ENCODE measurements at places on chromosomes 11 and 22.

DNA sequence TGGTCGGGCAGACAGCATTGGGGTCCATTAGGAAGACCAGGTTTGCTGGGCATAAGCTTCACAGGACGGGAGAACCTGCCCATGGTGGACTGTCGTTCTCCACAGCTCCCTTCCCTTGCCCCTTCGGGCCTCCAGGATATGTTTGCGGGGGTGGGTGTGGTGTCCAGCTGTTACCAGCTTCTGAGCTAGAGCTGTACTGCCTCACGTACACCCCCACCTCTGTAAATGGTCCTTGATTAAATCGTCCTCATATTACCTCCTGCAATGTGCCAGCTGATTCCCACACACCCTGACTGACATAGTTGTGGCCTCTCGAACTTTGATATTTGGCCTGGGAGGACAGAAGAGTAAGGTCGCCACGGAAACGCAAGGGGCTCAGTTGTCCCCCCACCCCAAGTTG, 16.2 kb upstream of the BCR start:
- no peak for DNase-seq

DNA sequence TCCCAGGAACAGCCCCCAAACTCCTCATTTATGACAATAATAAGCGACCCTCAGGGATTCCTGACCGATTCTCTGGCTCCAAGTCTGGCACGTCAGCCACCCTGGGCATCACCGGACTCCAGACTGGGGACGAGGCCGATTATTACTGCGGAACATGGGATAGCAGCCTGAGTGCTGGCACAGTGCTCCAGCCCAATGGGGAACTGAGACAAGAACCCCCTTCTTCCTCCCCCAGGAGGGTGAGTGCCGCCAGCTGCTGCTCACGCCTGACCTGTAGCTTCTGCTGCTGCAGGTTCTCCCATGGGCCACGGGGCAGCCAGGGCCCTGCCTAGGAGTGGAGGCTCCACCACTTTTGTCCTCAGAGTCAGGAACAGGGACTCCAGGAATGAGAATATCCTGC, 78.2 kb downstream of the VPREB1 start:
- DNase-seq: no peak

GRCh38 chr11:48034926-48035871, 54.8 kb downstream of the PTPRJ start:
- no peak for DNase-seq

DNA sequence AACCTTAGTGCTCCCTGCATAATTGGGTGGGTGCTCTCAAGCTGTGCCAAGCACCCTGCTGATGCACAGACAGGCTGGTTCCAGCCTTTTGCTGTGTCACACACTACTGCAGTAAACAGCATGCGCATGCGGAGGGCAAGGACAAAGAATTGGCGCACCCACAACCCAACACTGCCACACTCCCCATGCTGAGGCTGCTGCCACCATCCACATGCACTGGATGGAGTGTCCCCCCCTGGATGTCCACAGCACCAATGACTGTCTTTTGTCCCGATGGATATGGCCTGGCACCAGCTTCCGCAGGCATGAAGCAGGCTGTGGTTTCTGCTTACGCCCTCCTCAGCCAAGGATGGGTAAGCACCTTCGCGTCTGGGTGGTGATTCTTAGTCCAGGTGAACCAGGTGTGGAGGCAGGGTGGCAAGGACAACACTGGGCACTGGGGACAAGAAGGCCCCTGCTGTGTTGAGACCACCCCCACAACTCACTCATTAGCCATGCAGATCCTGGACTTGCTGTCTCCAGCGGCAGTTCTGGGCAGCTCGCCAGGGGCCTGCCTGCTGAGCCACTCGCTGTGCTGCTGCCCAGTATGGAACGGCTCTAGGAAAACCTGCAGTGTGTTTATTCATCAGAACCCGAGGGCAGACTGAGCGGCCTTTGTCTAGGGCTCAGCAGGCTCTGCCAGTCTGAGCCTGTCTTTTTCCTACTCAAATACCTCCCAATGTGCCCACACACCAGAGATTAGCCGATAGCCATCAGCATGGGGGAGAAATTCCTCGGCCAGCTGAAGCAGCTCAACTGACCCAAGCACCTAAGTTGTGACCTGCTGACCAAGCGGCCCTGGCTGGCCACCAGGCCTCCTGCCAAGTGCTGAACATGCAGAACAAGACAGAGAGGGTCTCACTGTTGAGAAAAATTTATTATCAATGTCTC, 8.2 kb upstream of the NAP1L4 start:
- no peak for DNase-seq

- no peak for DNase-seq
These were observed 8.7 kb downstream of the MED19 start for GRCh38 chr11:57703341-57703740.

DNA sequence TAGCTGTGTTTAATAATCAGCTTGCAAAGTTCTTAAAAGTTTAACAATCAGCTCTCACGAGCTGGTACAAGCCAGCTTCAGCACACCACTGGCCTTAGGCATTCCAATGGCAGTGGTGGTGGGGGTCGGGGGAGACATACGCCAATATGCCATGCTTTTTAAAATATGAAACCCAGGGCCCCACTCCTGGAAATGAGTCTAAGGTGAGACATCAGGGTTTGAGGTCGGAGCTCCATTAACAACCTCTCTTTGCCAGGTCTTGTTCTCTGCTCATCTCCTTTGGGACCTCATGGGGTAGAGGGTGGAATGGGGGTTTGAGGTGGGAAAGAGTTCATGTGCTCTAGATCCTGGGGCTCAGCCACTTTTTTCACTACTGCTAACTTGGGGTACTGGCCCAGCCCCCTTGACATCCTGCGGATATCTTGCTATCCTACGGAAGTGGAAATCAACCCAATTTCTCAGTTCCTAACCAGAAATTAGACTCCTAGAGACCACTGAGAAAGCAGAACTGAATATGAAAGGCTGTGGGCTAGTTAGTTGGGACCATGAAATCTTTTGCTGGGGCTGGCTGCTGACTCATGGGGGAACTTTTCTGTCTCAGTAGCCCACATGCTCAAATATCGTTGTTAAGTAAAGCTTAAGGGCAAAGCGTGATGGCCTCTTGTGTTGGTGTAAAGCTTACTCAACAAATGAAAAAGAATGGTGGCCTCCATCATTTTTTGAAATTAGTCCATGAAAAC, 90.1 kb downstream of the PDHX start:
- no peak for DNase-seq

- DNase-seq: no peak
These were observed 5.1 kb downstream of the EFEMP2 start for GRCh38 chr11:65867284-65868071.

DNA sequence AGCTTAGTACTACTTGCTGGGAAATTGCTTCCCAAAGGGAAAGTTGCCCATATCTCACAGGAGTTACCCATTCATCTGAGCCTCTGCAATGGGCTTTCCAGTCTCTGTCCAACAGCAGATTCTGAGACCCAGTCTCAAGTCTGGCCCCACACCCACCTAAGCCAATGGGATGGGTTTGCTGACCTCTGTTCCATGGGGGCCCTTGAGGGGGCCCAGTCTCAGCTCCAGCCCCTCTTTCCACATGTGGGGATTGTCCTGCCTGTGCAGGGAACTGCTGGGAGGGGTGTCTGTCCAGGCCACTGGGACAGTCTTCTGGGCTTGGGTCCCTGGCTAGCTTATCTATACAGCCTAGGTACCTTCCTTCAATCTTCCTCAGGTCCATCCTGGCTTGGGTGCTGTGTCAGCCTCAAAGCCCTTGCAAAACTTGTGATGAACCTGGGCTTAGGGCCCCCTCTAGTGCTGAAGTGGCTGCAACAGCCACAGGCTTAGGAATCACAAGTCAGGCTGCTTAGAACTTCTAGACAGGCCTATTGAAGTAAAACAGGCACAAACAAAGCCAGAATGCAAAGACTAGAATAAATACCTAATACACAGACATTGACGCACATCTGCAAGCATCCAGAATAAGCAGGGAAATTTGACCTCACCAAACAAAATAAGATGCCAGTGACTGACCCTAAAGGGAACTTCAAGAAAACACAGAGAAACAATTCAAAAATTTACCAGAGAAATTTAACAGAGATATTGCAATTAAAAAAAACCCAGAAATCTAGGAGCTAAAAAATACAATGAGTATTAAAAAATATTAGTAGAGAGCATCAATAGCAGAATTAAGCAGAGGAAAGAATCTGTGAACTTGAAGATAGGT, 11.7 kb upstream of the PATL1 start:
- no peak for DNase-seq

DNA sequence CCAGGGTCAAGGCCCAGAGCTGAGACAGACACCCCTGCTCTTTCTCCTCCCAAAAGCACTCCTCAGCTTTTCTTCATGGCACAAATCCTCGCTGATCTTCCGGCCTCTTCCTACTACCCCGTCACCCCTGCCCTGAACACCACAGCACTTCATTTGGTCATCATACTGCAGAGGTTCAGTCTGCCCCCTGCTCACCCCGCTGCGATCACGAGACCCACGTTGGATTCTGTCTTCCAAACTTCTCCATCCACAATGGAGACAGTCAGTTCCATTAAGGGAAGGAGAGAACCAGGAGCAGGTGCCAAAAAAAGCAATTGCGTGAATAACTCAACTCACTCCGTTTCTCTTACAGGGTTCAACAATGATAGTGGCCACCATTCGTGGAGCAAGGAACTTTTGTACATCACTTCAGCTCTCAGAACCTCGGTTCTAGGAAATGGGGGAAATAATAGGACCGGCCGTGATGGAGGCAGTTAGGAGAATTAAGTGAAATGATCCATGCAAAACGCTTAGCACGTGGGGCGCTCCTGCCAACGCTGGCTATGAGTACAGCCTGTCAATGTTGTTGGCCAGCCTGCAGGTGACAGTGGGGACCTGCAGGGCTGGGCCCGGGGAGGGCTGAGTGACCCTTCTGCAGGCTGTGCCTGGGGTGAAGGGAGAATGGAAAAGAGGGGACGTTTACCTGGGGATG, 45.9 kb downstream of the MN1 start:
- no peak for DNase-seq

- no peak for DNase-seq
These were observed 363.0 kb downstream of the TENM4 start for GRCh38 chr11:79077702-79078330.

DNA sequence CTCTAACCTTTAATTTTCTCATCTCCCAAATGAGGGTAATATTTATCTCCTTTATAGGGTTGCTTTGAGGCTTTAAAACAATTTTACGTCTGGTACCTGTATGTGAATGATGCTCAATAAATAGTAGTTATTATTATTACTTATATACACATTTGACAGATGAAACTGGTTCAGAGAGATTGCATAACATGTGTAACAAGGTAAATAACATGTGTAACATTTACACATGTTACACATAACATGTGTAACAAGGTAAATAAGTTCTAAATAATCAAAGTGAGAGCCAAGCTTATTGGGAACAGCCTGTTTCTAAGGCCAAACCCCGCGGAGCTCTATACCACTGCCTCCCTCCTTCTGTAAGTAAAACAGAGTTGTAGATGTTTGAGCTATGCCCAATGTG, 100.9 kb downstream of the MPPED2 start:
- no peak for DNase-seq

DNA sequence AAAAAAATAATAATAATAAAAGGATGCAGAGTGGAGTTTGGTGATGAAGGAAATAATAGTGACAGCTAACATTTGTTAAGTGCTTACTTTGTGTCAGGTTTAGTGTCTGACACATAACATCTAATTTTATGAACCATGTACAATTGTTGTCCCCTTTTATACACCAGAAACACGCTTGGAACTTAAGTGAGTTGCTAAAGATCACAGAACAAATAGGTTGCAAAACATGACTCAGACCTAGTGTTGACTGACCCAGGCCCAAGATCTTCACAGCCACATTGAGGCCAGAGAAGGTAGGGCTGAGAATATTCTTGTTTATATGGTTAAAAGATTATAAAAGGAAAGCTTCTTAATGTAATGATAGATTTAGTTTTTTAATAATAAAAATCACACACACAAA, 25.6 kb upstream of the TMEM135 start:
- DNase-seq: no peak

DNA sequence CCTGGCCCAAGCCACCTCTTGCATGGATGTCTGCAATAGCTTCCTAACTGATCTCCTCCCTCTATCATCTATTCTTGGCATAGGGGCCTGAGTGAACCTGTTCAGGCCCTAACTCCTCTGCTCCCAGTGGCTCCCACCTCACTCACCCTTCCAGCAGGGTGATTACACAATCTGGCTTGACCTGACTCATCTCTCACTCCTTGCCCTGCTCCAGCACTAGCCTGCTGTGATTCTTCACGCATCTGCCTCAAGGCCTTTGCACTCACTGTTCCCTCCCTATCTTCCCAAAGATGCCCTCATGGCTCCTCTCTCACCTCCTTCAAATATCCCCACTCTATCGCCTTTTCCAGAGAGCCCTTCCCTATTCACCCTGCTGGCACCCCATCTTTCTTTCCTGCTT, 10.5 kb downstream of the SCN4B start:
- no peak for DNase-seq

DNA sequence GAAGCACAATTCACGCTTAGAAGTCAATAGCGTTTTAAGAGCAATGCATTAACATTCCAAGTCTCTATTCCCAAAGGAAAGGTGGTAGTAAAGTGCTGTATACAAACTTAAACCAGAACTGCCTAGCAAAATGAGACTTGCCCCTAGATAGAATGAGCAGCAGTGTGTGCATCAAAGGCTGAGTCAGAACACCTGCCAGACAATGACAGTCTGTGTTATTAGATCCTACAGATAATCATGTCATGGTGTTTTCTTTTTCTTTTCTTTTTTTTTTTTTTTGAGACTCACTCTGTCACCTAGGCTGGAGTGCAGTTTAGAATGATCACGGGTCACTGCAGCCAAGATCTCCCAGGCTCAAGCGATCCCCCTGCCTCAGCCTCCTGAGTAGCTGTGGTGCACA, 1.6 kb downstream of the RTCB start:
- DNase-seq: no peak

DNA sequence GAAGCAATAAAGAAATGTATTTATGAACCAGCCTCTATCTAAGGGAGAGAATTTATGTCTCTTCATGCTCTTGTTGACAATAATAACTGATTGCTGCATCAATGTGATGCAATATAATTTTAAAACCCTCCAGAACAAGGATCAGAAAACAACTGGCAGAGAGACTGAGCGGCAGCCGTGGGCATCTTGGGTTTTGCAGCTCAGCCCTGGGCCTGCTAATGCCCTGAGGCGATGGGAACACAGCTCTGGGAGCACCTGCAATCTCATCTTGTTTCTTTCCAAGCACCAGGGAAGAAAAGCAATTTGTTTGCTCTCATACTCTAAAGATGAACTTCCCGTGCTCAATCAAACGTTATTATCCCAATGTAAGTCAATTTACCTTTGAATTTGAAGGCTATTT, 245.7 kb downstream of the ST3GAL4 start:
- DNase-seq: no peak

DNA sequence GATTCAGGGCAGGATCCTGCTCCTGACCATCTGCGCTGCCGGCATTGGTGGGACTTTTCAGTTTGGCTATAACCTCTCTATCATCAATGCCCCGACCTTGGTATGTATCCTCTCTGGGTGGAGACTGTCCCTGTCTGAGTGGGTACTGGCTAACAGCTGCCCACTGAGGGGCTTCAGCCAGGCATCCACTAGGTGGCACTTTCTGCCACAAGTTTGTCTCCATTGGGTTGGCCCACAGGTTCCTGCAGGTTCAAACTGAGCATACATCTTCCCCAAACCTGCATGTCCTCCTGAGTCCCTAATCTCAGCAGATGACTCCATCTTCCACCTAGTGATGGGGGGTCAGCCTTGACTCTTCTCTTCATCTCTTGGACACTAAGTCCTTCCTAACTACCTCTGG, 4.4 kb downstream of the SLC2A11 start:
- DNase-seq: no peak

All from esophagus squamous epithelium (tissue), 5 donors.